Right kidney (tissue), 9 donors: ENCODE measurements at places on chromosomes 2 and 18.

- DNase-seq: no peak
These were observed 27.8 kb upstream of the ICOS start for GRCh38 chr2:203908797-203909185.

DNA sequence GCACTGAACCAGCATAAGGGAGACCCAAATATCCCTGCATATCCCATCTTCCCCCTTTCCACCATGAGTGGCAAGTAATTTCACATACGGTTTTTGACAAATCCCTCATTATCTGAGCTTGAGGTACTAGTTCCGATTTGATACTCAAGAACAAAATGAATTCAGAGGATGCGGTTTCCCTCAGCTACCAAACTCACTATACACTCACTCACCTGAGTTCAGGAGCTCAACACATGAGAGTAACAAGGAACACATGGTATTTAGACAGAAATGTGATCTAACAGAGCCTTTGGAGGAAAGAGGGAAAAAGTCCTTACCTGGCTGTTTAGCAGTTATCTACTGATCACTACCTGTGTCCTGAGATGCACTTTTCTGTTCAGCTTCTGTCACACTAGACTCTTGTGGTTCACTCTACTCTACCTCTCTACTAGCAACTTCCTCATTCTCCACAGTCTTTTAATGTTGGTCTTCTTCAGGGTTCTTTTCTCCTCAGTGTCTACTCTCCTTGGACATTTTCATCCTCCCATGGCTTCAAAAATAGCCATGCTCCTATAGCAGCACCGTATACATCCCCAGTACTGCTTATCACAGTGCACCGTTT is 25.1 kb downstream of the ASXL2 start:
- DNase-seq: no peak

DNA sequence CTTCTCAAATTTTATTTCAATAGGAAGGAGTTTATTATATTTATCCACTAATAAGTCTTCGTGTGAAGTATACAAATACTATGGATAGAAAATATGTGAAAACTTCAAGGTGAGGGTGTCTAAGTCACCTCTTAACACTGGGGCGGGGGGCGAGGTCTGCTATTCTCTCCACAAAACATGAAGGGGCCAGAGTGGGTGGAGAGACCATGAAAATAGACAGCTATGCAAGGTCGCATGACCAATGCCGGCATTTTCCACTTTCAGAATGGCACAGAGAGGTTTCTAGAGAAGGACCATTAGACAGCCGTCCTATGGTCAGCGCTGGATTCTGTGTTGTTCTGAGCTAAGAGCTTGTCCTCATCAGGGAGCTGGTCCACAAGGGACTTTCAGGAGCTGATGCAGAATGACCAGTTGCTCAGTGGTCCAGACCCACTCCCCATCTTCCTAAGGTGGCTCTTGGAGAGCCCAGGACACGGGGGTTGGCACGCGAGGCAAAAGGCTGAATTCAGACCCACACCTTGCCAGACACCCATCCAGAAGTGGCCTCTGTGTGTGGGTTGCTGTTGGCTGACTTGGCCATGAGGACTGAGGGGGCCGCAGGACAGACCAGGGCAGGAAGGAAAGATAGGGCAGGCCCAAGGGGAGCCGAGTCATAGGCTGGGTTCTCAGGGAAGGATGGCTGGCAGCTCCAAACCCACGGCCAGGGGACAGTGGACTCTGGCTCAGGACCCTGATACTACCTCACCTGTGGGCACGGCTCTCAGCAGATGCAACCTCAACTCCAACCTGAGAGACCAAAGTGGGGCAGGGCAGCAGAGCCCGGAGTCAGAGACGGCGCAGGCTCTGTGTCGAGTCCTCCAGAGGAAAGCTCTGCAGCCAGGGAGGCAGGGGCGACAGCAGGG is 69.8 kb downstream of the NDUFA10 start:
- DNase-seq: no peak

DNA sequence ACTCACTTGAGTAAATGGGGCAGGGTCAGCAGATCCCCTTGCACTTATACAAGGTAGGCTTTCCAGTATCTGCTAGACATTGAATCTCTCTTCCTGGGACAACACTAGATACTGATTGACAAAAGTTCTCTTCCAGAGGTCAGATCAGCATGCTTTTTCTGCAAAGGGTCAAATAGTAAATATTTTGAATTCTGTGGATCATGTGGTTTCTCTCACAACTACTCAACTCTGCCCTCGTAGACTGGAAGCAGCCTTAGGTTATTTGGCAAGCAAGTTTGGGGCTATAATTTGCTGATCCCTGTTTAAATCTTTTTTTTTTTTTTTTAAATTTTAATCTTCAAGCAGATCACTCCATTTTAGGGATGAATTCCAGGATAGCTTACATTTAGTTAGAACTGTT is 17.4 kb upstream of the NABP1 start:
- no peak for DNase-seq

- DNase-seq: no peak
These were observed 483.9 kb upstream of the ZNF804A start for GRCh38 chr2:184114439-184114838.

- no peak for DNase-seq
These were observed 68.6 kb downstream of the EXOC6B start for GRCh38 chr2:72757177-72757775.

DNA sequence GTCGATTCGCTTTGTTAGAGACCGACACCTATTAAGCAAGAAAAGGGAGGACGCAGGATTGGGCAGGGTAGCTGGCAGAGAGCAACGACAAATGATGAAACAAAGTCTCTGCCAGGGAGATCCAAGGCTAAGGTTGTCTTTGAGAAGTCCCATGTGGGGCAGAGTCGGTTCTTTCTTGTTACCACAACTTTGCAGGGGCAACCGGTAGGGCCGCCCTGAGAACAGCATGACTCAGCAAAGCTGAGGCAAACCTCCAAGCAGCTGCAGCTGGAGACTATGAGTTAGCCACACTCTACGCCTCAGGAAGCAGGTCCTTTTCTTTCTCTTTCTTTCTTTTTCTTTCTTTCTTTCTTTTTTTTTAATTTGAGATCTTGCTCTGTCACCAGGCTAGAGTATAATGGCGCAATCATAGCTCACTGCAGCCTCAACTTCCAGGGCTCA is 452.3 kb upstream of the ID2 start:
- DNase-seq: no peak

GRCh38 chr2:23699580-23699925 is 227.4 kb downstream of the ATAD2B start:
- DNase-seq: no peak

GRCh38 chr2:46174345-46175170 is 122.6 kb upstream of the EPAS1 start:
- no peak for DNase-seq

GRCh38 chr2:33681364-33681757 is 82.3 kb upstream of the FAM98A start:
- DNase-seq: no peak

GRCh38 chr18:5103693-5104092 is 93.4 kb downstream of the AKAIN1 start:
- no peak for DNase-seq

DNA sequence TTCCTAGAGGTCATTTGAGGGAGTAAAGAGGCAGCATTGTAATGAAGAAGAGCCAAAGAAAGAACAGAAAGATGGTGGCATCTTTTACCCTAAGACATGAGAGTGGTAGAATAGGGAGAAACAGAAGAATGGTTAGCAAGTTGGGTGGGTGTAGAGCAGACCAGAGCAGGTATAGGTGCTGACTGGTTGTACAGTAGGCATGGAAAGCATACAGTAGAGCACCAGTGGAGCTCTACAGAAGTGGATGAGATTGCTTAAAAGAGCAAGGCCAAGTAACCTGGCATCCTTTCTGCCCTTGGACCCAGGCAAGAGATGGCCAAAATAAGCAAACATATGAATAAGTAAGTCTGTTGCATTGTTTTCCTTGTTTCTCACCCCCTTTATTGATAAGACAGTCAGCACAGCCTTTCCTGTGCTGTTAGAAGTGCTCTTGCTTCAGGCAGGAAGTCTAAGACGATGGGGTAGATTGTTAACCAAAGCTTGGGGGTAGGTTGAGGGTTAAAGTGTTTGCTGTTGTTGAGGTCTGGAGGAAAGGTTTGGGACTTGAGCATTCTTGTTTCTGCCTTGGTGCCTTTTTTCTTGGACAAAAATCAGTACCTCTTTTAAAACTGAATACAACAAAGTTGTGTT is 76.9 kb downstream of the DIS3L2 start:
- DNase-seq: no peak

- no peak for DNase-seq
These were observed 75.0 kb upstream of the RBM44 start for GRCh38 chr2:237723602-237724001.

- no peak for DNase-seq
These were observed 57.1 kb downstream of the TRABD2A start for GRCh38 chr2:84823788-84824187.

DNA sequence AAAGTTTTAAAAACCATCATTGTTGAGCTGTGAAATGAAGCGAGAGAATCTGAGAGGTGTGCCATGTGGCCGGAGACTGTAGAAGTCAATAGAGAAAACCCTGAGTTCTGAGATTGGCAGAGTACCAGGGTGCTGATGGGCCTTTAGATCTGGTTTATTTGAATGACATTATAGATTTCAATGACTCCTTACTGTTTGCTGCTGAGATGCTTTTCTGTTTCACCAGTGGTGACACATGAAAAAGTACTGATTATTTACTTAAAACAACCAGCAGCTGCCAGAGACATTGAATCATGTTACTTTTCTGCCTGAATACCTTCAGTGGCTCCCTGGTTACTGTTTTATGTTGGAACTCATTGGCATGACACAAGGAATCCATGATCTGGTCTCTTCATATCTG is 602.7 kb upstream of the ZNF804A start:
- DNase-seq: no peak

DNA sequence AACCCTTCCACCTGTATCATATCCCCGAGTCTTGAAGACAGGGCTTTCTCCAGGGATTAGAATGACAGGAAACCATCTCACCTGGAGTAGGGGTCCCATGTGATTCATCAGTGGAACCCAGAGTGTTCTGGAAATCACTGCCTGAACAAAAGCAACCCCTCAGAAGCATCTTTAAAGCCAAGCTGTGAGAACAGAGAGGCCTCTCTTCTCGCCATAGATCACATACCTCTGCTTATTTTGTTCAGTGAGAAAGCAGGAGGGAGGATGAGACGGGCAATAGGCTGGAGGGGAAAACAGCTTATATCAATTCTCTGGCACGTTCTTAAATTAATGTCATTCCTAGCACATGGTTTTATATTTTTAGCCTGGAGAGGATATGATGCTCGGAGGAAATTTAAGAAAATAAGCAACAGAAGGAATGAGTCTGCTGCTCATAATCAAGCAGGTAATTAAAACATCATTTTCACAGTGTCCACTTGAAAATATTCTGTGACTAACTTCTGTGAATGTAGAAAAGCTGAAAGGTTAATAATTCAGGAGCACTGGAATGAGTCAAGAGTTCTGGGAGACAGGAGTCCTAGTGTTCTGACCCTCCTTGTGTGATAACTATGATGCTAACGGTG is 213.6 kb upstream of the SP5 start:
- DNase-seq: no peak

DNA sequence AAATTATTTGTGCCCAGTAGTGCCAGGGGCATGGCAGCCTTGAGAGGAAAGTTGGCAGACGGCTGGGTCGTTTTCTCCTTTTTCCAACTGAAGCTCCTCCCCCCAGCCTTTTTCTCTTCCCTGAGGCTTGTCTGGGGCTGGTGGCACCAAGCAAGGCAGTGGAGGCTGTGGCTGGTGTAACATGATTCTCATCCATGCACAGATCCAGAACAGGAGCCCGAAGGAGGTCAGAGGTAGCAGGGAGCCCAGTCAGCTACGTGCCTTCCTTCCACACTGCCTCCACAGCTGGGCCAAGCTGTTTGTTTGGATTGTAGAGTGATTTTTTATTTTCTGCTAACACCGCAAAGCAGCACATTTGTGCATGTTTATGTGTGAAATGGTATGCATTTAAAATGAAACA is 170.3 kb upstream of the MGAT5 start:
- no peak for DNase-seq

- no peak for DNase-seq
These were observed 385.7 kb downstream of the MBD2 start for GRCh38 chr18:53838746-53839145.

DNA sequence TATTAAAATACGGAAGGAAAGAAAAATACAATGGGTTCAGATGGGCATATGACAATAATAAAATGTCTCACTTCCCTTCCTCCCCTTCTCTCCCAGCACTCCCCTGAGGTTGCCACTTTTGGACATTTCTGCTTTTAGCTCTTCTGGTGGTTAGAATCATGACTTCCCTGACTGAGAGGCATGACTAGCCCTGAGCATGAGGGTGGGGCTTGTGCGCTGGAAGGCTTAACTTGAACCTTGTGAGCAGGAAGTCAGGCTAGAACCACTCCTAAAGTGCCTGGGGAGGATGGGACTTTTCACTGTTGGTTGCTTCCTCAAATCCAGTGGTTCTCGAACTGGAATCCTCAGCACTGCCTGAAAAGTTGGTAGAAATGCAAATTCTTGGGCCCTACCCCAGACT is 19.7 kb upstream of the ARHGAP25 start:
- DNase-seq: no peak

DNA sequence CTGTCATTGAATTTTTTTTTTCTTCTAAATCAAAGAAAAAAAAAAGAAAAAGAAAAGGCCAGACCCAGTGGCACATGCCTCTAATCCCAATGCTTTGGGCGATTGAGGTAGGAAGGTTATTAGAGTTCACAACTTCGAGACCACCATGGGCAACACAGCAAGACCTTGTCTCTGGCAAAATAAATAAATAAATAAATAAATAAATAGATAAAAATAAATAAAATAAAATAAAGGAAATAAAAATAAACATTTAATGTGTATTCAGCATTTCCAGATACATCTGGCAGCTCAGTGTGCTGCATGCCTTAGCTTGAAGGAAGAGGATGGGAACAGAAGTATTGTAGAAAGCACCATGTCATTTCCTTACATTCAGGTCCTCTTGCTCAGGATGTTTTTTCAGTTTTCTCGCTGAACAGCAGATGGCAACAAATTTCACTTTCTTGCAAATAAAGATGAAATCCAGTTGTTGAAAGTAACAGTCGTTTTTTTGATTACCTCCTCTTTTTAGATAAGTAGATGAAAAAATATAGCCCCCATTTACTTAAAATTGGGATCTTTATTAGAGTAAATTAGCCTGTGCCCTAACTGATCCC is 25.7 kb upstream of the FAM178B start:
- DNase-seq: no peak

GRCh38 chr18:56890632-56891031 is 239.5 kb downstream of the WDR7 start:
- DNase-seq: no peak

GRCh38 chr2:133733901-133734255 is 165.6 kb upstream of the NCKAP5 start:
- DNase-seq: no peak

DNA sequence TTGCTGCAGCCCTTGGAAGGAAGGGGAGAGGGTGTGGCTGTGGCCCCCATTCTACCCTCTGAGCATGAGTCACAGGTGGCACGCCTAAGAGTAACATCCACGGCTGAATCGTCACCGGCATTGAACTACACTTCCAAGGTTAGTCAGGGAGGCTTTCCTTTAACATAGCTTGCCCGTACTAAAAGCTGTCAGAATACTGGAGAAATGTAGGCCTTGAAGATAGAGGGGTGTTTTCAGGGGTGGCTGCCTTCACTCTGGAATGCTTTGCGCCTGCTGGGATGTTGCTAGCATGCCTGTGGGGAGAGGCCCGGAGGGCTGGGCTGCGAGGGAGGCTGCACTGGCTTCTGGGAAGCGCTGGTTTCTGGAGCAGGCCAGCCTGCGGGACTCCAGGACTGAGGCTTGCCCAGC is 333.7 kb downstream of the AGAP1 start:
- no peak for DNase-seq

- DNase-seq: no peak
These were observed 27.2 kb upstream of the RAPH1 start for GRCh38 chr2:203562268-203562667.

GRCh38 chr18:49168281-49168985 is 217.7 kb upstream of the SMAD7 start:
- no peak for DNase-seq
